HFFc6 (cell line): ENCODE measurements at places on chromosomes 2 and 18. TPM values are rescaled to one million over a fixed set of nuclear protein-coding genes. Genes with fewer than 3 reads are reported as not detected.

KCNJ13 gene
- total RNA-seq = not detected in 3 replicates

LONRF2 gene
- total RNA-seq = not detected in 3 replicates

INHA gene
- 0.15 to 0.32 TPM (median 0.25 TPM) in 3 replicates for total RNA-seq

AFF3 gene
- 0.78 to 5.9 TPM (median 0.90 TPM) in 3 replicates for total RNA-seq
